Stimulated activated naive CD8-positive, alpha-beta T cell treated with anti-CD3 and anti-CD28 coated beads, Interleukin-15, Interleukin-2, amounts not matched to agents 100 U/mL and 50 U/mL, for 24 hours (primary cell): ENCODE measurements at places on chromosomes 6 and 20.

- no peak for DNase-seq
These were observed 4.6 kb downstream of the XKR7 start for GRCh38 chr20:31972471-31973021.

- no peak for DNase-seq
These were observed 18.3 kb downstream of the DDX27 start for GRCh38 chr20:49237531-49237930.

- no peak for DNase-seq
These were observed 174.4 kb upstream of the KCNK16 start for GRCh38 chr6:39496915-39497314.

GRCh38 chr6:71490876-71491275 is 202.3 kb downstream of the OGFRL1 start:
- no peak for DNase-seq
